A673 (cell line): ENCODE measurements at places on chromosomes 12 and 14. TPM values are rescaled to one million over a fixed set of nuclear protein-coding genes. Genes with fewer than 3 reads are reported as not detected.
A peak's percentile ranks its signal among the peaks of the same experiment; 100 is the strongest.

Gene IFNG-AS1
- total RNA-seq = not detected in 2 replicates

GRCh38 chr12:88985631-88986030, 366.7 kb downstream of the DUSP6 start:
- DNase-seq = peak; percentile 45
- peaks cover 21% of the 10 kb centered on the region for H3K4me1 ChIP-seq
- H3K4me3 ChIP-seq = no peak overlapping the region
- peak overlapping the region; percentile 31 for H3K27ac ChIP-seq

Gene RDH11
- total RNA-seq = 95.3 and 107 TPM in 2 replicates

GRCh38 chr14:60736494-60736893, 1.9 kb downstream of the MNAT1 start:
- no peaks in the 10 kb centered on the region for H3K27me3 ChIP-seq
- peak overlapping the region; percentile 89 for H3K4me3 ChIP-seq
- peaks cover 5% of the 10 kb centered on the region for H3K4me1 ChIP-seq
- DNase-seq = peak; percentile 41

Gene NPFF
- not detected in 2 replicates for total RNA-seq

Gene LBHD2
- 0.99 and 2.3 TPM in 2 replicates for total RNA-seq

Gene ANHX
- not detected in 2 replicates for total RNA-seq

DNA sequence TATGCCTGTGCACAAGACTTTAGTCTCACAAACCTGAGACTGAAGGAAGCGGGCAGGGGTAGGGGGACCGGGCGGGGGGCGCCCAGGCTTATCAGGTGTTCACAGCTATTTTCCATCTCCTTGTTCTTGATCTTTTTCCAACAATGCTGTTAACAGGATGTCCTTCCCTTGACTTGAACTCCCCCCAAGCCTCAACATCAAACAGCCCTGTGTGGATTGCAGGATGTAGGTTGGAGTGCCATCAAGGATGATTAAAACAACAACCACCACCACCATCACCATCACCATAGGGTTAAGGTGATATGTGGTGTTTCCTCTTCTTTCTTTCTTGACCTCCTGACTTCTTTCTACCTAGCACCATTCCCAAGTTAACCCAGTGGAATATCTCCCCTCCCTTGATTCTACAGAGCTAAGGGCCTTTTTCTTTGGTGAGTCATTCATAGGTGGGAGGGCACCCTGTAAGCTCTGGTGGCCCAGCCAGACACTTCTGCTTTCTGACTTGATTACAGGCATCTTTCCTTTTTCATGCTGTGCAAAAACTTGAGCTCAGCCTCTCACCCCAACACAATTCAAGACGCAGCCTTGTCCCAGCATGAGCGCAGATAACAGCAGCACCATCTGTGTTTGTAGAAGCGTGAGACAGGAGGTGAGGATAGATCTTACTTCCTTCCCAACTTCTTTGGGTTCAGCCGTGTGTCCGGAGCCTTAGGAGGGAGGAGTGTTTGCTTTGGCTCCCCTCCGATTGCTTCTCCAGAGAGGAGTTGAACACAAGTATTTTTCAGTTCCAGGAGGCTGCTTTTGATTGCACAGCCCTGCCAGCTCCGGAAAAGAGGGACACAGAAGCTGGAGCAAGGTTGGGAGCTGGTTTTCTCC, 26.8 kb downstream of the FLVCR2 start:
- no peak for DNase-seq
- peaks cover 8% of the 10 kb centered on the region for H3K27me3 ChIP-seq
- no peak overlapping the region for H3K27ac ChIP-seq
- H3K4me3 ChIP-seq = no peak overlapping the region
- no peaks in the 10 kb centered on the region for H3K4me1 ChIP-seq

DNA sequence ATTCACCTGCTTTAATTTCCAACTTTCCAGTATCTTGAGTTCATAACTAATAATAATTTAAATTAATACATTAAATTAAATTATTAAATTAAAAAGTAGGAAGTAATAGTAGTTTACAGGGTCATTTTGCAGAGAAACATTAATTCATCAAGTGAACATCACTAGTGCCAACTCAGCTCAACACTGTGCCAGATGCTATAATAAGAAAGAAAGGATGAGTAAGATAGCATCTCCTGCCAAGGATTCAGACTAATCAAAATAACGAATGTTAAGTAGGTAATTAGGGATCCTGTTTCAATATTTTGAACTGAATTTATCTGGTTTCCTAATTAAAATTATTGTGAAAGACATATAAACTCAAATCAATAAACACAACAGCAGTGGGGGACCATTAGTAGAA, 596.7 kb downstream of the SLC6A15 start:
- no peak overlapping the region for H3K27ac ChIP-seq
- H3K4me3 ChIP-seq = no peak overlapping the region

Gene CMKLR1
- 0.24 and 0.57 TPM in 2 replicates for total RNA-seq

DNA sequence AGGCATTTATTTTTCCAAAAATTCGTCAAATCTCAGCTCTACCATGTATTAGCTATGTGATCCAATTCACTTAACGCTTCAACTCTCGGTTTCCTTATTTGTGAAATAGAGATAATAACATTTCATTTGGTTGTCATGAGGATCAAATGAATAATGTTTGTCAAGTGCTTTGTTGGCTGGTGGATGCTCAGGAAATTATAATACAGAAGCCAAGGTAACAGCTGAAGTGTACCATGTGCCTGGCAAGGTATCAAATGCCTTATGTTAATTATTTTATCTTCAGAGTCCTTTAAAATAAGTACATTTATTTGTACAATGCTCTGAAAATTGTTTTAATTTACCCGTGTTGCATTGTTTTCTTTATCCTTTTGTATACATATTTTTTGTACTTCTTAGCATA, 6.1 kb upstream of the PRKCH start:
- H3K4me3 ChIP-seq = no peak overlapping the region
- no peak for DNase-seq
- peaks cover 4% of the 10 kb centered on the region for H3K27me3 ChIP-seq
- H3K4me1 ChIP-seq = no peaks in the 10 kb centered on the region
- no peaks in the 10 kb centered on the region for H3K36me3 ChIP-seq

DNA sequence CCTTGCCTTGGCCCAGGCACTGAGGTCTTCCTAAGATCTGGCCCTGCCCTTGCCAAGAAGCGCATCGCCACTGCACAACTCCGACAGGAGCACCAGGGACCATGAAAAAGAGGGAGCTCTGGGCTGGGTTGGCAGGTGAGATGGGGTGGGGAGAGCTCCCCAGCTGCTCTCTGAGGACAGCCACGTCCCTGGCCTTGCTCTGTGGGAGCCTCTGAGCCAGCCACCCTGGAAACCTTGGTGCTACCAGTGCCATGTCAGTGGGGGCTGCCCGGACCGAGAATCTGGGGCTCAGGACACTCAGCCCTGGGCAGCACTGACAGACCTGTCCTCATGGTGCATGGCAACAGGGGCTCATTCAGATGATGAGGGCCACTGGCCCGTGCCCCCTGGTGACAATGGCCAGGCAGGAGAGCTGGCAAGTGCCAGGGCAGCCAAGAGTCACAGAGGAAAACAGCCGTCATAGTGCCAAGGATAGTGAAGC, 134.8 kb downstream of the ZFP36L1 start:
- H3K27ac ChIP-seq = no peak overlapping the region
- no peaks in the 10 kb centered on the region for H3K36me3 ChIP-seq
- no peak for DNase-seq
- peaks cover 6% of the 10 kb centered on the region for H3K4me1 ChIP-seq
- H3K4me3 ChIP-seq = no peak overlapping the region

- no peak overlapping the region for H3K4me3 ChIP-seq
- DNase-seq = no peak
- no peaks in the 10 kb centered on the region for H3K27me3 ChIP-seq
- no peaks in the 10 kb centered on the region for H3K4me1 ChIP-seq
- H3K36me3 ChIP-seq = no peaks in the 10 kb centered on the region
These were observed 35.2 kb upstream of the TXNRD1 start for GRCh38 chr12:104180374-104180773.

Gene OTOGL
- 0.26 and 0.73 TPM in 2 replicates for total RNA-seq

Gene ASPG
- not detected in 2 replicates for total RNA-seq

DNA sequence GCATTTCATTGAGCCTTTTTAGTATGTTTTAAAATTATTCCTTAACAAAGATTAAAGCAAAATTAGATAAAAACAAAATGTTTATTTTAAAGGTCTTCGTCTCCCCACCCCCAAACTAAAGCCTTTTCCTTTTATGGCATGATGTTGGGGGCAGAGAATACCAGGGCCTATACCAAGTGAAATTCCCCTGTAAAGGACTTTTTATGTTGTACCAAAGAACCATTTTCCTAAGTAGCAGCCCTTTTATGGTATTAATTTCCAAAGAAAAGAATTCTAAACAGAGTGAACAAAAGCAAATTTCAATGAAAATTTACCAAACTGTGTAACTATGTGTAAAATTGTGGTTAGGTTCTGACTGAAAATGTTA, 71.9 kb upstream of the GNPNAT1 start:
- H3K36me3 ChIP-seq = peaks cover 7% of the 10 kb centered on the region
- no peaks in the 10 kb centered on the region for H3K27me3 ChIP-seq
- DNase-seq = no peak
- peaks cover 8% of the 10 kb centered on the region for H3K4me1 ChIP-seq
- no peak overlapping the region for H3K27ac ChIP-seq
- no peak overlapping the region for H3K4me3 ChIP-seq

DNA sequence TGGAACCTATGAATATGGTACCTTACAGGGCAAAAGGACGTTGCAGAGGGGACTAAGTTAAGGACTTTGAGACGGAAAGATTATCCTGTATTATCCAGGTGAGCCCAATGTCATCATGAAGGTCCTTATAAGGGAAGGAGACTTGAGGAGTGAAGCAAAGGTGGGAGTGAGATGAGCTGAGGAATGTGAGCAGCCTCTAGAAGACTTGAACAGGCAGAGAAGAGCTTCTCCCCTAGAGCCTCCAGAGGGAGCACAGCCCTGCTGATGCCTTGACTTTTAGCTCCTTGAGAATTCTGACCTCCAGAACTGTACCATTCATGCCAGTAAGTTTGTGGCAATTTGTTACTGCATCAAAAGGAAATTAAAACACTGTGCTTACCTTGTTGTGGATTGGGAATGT, 41.8 kb upstream of the DCD start:
- H3K36me3 ChIP-seq = no peaks in the 10 kb centered on the region
- no peak overlapping the region for H3K27ac ChIP-seq
- no peak overlapping the region for H3K4me3 ChIP-seq
- no peaks in the 10 kb centered on the region for H3K27me3 ChIP-seq

Gene SRRM4
- not detected in 2 replicates for total RNA-seq

Gene REP15
- total RNA-seq = 1.1 and 1.5 TPM in 2 replicates

Gene AQP2
- total RNA-seq = not detected in 2 replicates

- DNase-seq = no peak
- no peak overlapping the region for H3K27ac ChIP-seq
- H3K36me3 ChIP-seq = no peaks in the 10 kb centered on the region
These were observed 286.5 kb upstream of the TMPO start for GRCh38 chr12:98228683-98229539.

DNA sequence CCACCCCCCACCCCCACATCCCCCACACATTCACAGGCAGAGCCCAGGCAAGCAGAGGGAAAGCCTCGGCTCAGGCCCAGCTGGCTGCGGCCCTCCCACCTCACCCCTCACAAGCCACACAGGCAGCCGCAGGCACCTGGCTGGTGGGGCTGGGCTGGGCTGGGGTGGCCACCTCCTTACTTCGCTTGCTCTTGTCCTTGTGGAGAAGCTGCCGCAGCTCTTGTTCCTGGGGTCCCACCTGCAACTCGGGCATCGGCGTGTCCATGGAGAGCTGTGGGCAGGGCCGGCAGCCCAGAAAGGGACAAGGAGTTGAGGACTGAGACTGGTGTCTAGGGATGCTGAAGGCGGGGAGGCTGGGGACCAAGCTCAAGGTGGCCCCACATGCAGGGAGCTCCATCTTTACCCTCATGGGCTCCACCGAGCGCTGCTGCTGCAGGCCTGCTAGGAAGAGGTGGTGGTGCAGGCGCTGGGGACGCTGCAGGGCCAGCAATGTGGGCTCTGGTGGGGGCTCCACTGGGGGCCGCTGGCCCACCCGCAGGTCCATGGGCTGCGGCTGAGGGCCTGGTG, 21.2 kb downstream of the HDAC7 start:
- H3K27me3 ChIP-seq = no peaks in the 10 kb centered on the region
- DNase-seq = no peak
- H3K27ac ChIP-seq = no peak overlapping the region

GRCh38 chr12:20527417-20528163, 159.3 kb downstream of the PDE3A start:
- H3K4me1 ChIP-seq = no peaks in the 10 kb centered on the region
- no peak overlapping the region for H3K27ac ChIP-seq
- no peak for DNase-seq
- no peak overlapping the region for H3K4me3 ChIP-seq
- no peaks in the 10 kb centered on the region for H3K36me3 ChIP-seq

Gene NELL2
- total RNA-seq = 596 and 641 TPM in 2 replicates

- no peaks in the 10 kb centered on the region for H3K36me3 ChIP-seq
- no peak overlapping the region for H3K27ac ChIP-seq
- H3K4me3 ChIP-seq = peak overlapping the region; percentile 53
- H3K27me3 ChIP-seq = no peaks in the 10 kb centered on the region
These were observed 516 bp upstream of the LGALS3 start for GRCh38 chr14:55128386-55129085.

DNA sequence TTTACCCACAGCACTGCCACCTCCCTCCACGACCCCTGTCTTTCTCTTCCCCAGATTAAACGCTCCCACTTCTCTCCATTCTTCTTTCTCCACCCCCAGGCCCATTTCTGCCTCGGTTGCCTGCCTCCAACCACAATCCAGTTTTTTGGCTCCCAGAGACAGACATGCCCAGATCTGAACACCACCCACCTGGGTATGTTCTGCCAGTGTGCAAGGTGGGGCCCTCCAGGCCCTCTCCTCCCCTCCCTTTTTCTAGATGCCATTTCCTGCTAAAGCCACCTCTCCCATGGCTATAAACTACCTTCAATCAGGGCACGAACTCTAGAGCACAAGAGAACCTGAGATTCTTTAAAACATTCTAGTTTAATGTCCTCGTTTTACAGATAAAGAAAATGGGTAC, 63.3 kb downstream of the IRF2BPL start:
- no peak overlapping the region for H3K4me3 ChIP-seq
- H3K36me3 ChIP-seq = no peaks in the 10 kb centered on the region
- H3K27ac ChIP-seq = no peak overlapping the region
- H3K27me3 ChIP-seq = no peaks in the 10 kb centered on the region

DNA sequence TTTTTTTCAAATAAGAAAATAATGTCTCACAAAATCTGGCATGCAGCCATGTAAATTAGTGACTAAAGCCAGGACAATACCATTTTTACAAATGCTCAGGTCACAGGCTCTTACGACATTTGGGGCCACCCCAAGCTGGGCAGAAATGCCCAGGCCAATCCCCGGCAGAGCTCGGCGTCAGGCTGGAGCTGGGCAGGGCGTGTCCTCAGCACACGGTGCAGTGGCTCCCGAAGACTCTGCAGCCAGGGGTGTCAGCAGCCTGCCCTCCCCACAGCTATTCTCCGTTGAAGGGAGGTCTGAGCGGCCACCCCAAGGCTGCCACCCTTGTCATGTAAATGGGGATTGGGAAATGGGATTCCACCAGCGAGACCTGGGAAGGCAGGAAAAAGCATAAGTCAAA, 158.6 kb downstream of the DICER1 start:
- H3K27ac ChIP-seq = no peak overlapping the region
- H3K4me3 ChIP-seq = no peak overlapping the region
- H3K36me3 ChIP-seq = no peaks in the 10 kb centered on the region
- no peak for DNase-seq
- H3K27me3 ChIP-seq = no peaks in the 10 kb centered on the region
- no peaks in the 10 kb centered on the region for H3K4me1 ChIP-seq

Gene TBC1D30
- total RNA-seq = 2.0 and 2.1 TPM in 2 replicates

GRCh38 chr12:12786706-12787601, 1.5 kb downstream of the APOLD1 start:
- peak overlapping the region; percentile 75 for H3K27ac ChIP-seq
- no peaks in the 10 kb centered on the region for H3K27me3 ChIP-seq
- peaks cover 38% of the 10 kb centered on the region for H3K4me1 ChIP-seq
- H3K36me3 ChIP-seq = no peaks in the 10 kb centered on the region
- peak; percentile 88 for DNase-seq

Gene NGDN
- 59.9 and 71.2 TPM in 2 replicates for total RNA-seq
